ENCODE measurements at places on chromosomes 1 and 21.

DNA sequence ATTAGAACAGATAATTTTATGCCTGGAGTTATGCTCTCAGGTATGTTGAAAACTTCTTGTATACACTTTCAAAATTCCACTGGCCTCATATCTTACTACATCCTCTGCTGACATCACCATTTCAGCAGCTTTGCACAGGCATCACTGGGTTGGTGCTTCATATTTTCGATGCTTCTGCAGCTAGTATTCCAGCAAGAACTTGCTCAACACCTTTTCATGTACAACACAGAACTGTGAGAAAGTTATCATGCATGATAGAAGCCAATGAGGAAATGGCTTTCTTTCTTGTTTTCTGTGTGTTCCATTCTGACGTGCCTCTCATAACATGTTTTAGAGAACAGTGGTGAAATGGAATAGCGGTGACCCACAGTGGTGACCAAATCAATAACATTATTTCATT lies 5.1 kb upstream of the GBP5 start:
- DNase-seq = no peak

- DNase-seq = no peak
Measured at GRCh38 chr1:168312718-168313604, 32.3 kb downstream of the TBX19 start.

- DNase-seq = no peak
Measured at GRCh38 chr1:5343256-5344020, 648.8 kb downstream of the NPHP4 start.

DNA sequence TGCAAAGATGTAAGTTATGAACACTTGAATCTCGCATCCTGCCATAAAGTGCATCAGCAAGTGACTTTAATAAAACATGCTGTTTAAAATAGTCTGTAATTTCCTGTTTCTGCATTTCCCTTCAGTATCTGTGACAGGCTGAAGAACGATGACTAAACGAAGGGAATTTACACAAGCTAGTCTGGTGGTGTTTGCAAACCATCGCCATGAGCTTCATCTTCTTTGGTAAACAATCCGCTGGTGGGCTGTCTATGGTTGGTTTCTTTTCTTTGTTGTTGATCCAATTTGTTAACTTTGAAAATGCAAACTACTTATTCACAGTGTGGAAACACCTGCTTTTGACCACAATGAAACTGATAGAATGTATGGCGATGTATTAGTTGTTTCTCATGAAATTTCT lies 13.9 kb downstream of the SERTAD4 start:
- no peak for DNase-seq

GRCh38 chr1:76302711-76303339 lies 228.3 kb downstream of the ST6GALNAC3 start:
- no peak for DNase-seq

DNA sequence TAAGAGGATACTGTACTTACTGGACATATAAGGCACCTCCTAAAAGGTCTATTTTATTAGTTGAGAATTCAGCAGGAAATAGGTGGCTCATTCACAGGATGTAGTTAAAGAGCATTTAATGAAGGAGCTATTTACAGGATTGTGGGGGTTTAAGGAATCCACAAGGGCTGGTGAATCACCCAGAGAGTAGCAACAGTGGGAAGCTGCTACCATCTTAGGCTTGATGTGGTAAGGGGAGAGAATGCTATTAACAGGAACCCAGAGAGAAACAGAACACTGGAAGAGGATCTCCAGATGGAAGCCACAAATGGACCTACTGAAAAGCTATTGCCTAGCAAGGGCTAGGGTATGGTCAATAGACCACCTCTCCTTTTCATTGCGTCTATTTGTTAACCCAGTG lies 52.0 kb upstream of the COL11A1 start:
- DNase-seq = no peak

DNA sequence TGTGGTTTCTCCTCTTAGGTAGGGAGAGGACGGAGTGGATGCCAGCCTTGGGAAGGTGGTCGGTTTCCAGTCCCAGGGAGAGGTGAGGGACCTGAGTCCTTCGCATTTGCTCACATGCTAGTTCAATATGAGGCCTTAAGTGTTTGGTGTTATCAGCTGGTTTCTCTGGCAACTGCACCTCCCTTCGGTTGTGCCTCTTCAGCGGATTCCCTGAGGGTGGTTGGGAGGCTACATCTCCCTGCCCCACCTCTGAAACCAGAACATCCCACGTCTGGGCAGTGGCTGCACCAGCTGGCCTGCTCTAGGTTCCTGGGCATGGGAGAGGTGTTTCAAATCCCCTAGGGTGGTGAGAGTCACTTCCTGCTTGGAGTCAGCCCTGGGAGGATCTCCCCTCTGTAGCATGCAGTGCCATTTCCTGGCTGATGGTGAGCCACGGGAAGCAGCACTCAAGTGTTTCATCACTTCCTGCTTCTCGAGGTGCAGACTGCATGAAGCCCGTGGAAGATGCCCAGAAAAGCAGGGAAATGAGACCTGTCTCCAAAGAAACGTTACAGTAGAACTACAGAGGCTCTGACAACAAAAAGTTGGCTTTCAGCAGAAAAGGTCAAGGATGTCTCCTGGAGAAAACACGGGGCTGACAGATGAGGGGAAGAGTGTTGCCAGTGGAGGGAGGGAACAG lies 4.5 kb downstream of the TMEM125 start:
- no peak for DNase-seq

GRCh38 chr1:225617956-225618355 lies 35.0 kb downstream of the ENAH start:
- no peak for DNase-seq

DNA sequence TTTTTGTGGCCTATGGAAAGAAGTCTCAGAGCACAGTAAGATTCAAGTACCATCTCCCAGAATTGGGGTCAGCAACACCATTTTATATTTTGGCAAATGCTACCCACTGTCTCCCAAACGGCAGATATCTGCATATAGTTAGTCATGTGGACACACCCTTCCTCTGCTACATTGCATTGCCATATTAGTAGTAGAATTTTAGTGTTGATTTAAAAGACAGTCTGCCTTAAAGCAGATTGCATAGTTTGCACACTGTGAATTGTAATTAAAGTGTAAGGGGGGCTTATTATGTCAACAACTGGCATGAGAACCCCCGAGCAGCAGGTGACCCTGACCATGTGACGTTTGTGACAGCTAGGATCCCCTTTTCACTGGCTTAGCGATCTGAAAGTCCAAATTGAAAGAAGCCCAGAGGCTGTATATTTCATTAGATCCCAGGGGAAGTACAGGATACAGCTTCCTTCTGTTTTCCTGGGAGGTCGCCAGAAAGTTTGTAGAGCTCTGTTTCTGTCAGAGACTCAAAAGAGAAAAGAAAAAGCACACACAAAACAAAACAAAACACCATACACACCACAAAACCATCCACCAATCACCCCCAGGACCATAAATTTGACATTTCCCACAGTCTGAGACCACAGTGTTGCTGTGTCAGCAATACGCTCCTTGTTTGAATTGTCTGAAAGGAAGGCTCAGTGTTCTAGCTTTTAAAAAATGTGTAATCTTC lies 172.4 kb downstream of the NFIA start:
- no peak for DNase-seq

- no peak for DNase-seq
Measured at GRCh38 chr1:147558045-147558444, 16.7 kb downstream of the BCL9 start.

DNA sequence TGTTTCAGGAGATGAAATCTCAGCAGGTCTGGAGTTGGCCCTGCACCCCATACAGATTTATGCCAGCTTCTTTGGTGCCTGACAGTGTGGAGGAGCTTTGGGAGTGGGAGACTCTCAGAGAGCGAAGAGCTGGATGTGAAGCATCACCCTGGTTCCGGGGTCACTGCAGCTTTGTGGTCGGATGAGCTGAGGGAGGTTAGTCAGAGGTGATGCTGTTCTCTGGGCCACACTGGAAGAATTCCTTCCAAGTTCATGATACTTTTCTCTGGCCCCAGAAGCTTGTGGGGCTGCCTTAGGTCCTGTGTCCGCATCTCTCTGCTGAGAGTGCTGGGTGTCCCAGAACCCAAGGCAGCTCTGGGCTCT lies 467.8 kb downstream of the CAMTA1 start:
- no peak for DNase-seq
